ENCODE measurements at places on chromosomes 1 and 21.
A peak's percentile ranks its signal among the peaks of the same experiment; 100 is the strongest.

DNA sequence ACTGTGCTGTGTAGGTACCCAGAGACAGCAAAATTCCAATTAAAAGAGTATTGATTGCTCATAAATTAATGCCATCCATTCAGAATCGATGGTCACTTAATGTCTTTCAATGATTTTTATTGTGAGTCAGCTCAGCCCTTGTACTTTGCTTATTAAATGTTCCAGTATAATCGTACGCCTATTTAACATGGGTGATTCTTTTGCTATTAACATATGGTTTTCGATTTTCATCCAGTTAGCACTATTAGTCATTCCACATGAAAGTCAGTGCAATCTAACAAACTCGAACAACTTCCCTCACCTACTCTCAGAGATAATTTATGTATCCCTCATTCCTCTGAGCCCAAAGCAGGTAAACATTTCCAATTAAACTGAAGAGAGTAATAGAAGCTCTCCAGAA is 109.6 kb upstream of the APP start:
- no peak for DNase-seq

GRCh38 chr21:43361493-43362296 is 65.2 kb downstream of the SIK1 start:
- DNase-seq, result peak; percentile 62

GRCh38 chr1:47870480-47870879 is 126.7 kb downstream of the TRABD2B start:
- no peak for DNase-seq

- no peak for DNase-seq
Measured at GRCh38 chr1:102595106-102595505, 513.2 kb downstream of the COL11A1 start.

GRCh38 chr1:37945743-37946702 is 830 bp downstream of the INPP5B start:
- peak; percentile 89 for DNase-seq

DNA sequence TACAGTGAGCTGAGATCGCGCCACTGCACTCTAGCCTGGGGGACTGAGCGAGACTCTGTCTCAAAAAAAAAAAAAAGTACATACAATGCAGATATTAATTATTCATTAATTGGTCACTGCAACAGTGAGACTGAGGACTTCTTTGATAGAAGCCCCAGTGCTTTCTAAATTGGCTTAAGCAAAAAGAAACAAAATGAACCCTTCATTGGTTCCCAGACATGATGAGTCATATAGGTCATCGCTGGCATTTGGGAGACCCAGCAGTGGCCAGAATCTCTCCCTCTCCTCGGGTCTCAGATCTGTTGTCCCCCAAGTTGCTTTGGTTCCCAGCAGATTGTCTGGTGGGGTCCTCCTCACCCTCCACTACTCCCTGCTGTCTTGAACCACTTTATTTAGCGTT is 144.9 kb downstream of the KAZN start:
- no peak for DNase-seq

- DNase-seq, result no peak
Measured at GRCh38 chr1:201266774-201267173, 16.5 kb upstream of the PKP1 start.

DNA sequence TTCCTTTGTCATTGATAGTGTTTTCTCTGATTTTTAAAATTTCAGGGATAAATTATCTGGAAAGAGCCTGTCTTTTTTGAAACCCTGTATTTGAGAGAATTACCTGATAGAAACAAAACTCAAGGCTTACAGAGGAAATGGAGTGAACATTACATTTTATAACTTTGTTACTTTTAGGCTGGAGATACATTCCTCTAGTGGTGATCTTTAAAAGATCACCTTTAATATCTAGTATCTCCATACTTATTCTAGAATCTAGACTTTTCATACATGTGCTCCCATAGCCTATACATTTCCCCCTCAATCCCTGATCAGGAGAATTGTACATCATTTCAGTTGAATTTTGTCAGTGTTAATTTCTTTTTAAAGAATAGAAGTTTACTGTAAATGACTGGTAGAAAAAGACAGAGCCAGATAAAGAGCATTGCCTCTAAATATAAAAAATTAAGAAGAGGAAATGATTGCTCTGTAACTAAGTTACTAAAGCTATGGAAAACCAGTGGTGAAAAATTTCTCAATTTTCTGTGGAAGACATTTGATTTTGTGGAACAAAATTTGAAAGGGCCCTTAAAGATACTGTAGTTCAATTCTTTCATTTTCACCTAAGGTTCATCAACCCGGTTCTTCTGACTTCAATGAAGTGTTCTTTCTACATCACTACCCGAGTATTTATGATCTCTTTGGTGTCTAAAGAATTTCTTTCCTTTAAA is 33.7 kb downstream of the RASAL2 start:
- DNase-seq, result no peak

DNA sequence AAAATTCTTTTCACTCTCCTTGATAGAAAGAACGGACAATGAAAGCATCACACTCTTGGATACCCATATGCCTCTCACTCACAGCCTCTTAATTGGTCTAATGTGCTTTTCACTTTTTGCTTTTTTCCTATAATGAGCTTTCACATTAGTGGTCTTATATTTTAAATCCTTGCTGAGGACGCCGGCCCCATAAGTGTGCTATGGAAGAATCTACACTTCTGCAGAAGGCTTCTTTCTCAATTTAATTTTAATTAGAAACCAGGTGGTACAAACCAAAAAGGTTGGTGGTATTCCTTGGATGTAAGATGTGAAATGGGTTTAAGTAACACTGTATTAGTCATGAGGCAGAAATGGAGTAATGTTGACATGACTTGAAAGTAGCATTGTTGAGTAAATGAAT is 190.6 kb upstream of the NFIA start:
- DNase-seq, result no peak

- DNase-seq, result no peak
Measured at GRCh38 chr1:244205171-244205570, 154.1 kb downstream of the ZBTB18 start.

DNA sequence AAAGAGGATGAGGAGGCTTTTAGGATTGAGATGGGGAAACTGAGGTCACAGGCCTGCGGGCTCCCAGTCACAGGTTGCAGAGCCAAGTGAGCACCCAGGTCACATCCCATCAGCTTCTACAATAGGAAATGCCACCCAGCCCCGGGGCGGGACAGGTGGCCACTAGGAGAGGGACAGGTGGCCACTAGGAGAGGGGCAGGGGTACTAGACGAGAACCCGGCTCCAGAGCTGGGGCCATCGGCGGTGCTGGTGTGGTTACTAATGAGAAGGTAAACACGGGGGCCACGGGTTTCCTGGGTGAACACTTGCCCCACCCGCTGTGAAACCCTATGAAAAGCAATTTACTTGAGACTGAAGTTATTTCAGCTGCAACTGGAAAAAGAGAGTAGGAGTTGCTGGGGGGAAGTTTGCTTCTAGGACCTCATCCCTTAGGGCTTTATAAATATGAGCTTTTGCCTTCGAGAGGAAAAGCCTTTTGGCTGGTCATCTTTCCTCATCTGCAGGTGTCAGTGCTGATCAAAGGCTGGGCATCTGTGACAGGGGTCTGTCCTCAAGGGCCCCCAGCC is 52.5 kb downstream of the MRPL37 start:
- no peak for DNase-seq
